MCF 10A (cell line): ENCODE measurements at places on chromosomes 4 and X.

GRCh38 chrX:17456526-17456925 is 81.5 kb downstream of the NHS start:
- no peak for DNase-seq

- DNase-seq, result peak; percentile 24
These were observed 338.1 kb upstream of the ZCCHC13 start for GRCh38 chrX:73965833-73966232.

GRCh38 chr4:171538601-171539100 is 274.6 kb upstream of the GALNTL6 start:
- peak; percentile 52 for DNase-seq

- no peak for DNase-seq
These were observed at the start of gene FAM133A for GRCh38 chrX:93673869-93674271. Gene FAM133A (plus strand): TSS chrX:93674206. CDS start chrX:93709420, 35,214 bp downstream.

GRCh38 chr4:38060829-38061431 is 100.7 kb downstream of the PTTG2 start:
- peak; percentile 12 for DNase-seq

GRCh38 chr4:2489841-2490552 is 21.1 kb downstream of the RNF4 start:
- DNase-seq, result peak; percentile 22

DNA sequence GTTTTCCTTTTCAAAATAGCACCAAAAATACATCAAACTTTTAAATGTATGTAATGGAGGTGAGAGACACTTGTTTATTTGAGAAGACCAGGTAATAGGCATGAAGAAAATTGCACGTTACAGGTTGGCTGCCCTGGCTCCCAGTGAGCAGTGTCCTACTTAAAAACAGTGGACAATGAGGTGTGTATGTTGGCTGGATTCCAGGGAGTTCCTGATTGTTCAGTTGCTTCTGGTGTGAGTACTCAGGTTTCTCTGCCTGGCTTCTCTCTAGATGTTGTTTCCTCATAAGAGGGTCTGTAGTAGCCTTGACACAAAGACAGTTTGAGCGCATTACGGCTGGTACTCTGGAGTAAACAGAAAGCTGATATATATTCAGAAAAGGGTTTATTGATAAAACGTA is 29.4 kb downstream of the SNX25 start:
- DNase-seq, result no peak

DNA sequence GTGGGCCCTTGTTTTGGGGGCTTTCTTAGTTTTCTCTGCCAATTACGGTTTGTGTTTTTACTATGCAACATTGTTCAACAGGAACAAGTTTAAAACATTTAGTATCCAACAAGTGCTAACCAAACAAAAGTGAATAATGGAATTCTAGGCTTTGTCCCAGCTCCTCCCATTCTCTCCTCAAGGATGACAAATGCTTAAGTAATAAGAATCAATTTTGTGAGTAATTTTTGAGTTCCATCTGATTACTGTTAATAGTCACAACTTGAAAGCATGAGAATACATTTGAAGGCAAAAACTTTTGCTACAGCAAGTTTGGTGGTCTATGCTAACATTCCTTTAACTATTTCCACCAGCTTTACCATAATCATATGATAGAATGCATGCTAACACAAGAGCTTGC is 78.1 kb upstream of the HPGD start:
- no peak for DNase-seq

DNA sequence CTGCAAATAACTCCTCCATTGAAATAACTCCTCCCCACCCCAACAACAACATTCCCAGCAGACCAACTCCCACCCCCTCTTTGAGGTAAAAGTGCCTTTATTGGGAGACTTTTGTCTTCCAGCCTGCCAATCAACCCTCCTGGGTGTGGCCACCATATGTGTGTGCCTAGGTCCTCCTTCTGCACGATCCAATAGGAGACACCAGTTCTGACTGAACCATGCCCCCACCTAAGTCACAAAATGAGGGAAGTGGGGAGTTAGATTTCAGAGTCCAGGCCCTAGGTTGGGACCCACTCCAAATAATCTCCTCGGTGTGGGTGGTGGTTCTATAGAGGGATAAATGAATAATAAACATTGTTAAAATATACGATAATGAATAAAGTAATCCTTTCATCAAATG is 3.0 kb downstream of the PLP2 start:
- peak; percentile 40 for DNase-seq

DNA sequence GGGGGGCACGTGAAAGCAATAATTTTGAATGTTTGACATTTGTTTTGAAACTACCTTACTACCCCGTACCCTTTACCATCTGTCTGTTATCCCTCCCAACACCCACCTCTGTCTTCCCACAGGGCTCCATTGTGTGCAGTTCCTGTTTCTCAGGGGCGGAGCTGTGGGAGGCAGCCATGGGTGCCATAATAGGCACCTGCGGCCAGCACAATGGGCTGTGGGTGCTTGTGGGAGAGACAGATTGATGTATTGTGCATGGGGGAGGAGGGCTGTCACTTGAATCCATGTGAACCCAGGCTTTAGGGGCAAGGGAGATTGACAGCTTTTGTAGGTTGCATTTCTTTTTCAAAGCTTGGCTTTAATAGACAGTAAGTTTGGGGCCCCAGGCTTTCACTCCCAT is 122.6 kb upstream of the CXorf66 start:
- no peak for DNase-seq

DNA sequence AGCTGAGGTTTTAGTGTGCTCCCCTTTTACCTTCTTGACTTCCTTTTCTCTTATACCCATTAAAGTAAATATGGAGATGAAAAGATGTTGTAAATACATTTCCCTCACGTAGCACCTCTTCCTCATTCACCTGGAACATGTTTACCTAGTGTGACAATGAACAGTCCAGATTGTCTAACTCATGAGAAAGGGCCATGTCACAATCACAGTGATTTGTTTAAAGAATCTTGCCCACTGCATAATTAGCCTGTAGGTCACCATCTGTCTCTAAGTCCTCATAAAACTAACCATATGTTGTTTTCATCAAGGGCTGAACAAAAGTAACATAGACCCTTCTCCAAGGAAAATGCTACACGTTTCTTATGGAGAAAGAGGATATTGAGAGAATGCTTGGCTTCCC is 85.7 kb downstream of the TSPAN5 start:
- DNase-seq, result no peak

- no peak for DNase-seq
These were observed 68.3 kb upstream of the TMEM150C start for GRCh38 chr4:82630079-82630478.

GRCh38 chrX:16204538-16204937 is 37.3 kb downstream of the MAGEB17 start:
- no peak for DNase-seq

GRCh38 chr4:30721185-30722091 is 1.3 kb downstream of the PCDH7 start:
- peak; percentile 34 for DNase-seq

GRCh38 chr4:139900964-139901376 is 235.4 kb downstream of the MGST2 start:
- peak; percentile 37 for DNase-seq

DNA sequence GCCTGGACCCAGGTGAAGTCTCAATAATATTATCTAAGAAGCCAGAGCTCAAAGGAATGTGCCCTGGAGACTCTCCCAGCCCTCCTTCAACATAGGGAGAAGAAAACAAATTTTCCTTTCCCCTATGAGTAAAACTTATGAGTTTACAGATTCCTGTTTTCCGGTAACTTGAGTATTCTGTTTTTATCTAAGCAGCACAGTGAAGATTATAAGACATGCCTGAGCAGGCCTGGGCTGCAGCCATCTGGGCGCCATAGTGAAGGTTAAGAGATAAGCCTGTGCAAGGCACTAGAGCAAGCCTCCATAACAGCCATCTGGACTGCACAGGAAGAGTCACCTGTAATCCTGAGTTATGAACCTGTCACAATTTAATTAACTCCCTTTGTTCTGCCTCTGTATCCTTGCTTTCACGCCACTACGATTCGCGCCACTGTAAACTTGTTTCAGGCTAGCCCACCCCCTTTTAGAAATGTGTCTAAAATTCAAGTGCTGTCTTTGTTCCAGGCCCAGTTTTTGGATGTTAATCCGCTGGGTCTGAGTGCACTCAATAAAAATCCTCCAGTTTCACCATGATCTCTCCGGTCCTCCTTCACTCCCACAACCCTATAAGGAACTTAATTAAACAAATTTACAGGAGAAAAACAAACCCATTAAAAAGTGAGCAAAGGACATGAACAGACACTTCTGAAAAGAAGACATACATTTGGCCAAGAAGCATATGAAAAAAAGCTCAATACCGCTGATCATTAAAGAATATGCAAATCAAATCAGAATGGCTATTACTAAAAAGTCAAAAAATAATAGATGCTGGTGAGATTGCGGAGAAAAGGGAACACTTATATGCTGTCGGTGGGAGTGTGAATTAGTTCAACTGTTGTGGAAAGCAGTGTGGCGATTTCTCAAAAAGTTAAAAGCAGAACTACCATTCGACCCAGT is 189.5 kb downstream of the APBB2 start:
- DNase-seq, result no peak

- no peak for DNase-seq
These were observed 1508.1 kb downstream of the TECRL start for GRCh38 chr4:62901101-62901500.

DNA sequence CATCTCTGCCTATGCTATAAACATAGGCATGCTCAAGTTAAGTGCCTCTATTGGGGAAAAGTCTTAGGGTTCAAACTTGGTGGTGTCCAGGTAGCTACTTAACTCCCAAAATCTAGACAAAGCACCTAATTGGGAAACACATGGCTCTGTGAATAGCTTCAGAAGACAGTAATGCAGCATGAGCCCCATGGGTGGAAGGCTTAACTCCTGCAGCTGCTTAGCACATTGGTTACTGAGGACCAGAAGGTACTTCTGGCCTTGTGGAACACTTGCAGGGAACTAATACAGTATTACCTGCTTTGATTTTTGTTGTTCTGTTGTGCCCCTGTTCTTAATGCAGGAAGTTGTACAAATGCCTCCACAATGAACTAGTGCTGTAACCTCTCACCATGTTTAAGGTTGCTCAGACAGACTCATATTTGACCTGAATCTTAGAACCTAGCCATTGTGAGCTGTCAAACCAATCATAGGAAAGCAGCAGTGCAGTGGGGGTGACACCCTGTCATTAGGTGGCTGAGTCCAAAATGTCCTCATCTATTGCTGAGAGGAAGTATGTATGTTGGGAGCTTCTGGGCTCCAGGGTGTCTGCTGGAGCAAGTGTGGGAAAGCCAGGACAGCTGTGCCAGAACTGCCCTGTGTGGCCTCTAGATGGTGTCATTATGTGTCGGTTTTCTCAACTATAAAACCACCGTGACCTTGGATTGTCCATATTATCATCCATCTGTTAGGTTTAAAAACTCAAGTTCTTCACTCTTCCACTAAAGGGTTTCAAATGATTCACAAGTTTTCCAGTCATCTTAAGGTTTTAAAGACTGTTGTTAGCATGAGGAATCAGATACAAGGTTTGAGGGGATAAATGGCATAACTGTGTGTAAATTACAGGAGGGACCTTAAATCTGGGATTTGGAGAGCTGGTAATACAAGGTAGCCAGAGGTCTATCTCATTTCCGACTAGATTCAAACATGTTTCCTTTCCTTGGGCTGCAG is 69.9 kb upstream of the WDR1 start:
- DNase-seq, result peak; percentile 23

GRCh38 chr4:59339631-59340030 is 1860.5 kb upstream of the ADGRL3 start:
- DNase-seq, result no peak

DNA sequence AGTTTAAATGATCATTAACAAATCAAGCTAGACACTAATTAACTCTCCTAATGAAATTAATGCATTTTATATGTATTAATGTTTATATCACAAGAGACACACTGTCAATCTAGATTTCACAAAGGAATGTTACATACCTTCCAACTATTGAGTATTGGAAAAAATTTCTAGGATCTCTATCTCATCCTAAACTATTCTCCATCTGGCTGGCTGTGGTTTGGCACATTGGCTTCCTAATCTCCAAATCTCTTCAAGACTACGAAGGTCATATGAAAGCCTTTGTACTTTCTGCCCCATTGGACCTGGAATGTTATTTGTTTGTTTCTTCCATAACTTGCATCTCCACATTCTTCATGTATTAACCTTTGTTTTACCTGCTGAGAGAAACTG is 1160.0 kb downstream of the ADGRL3 start:
- DNase-seq, result no peak

GRCh38 chr4:95155759-95156451 is 392.9 kb downstream of the UNC5C start:
- peak; percentile 59 for DNase-seq

- no peak for DNase-seq
These were observed 278.3 kb downstream of the PCDH18 start for GRCh38 chr4:137253949-137254348.

DNA sequence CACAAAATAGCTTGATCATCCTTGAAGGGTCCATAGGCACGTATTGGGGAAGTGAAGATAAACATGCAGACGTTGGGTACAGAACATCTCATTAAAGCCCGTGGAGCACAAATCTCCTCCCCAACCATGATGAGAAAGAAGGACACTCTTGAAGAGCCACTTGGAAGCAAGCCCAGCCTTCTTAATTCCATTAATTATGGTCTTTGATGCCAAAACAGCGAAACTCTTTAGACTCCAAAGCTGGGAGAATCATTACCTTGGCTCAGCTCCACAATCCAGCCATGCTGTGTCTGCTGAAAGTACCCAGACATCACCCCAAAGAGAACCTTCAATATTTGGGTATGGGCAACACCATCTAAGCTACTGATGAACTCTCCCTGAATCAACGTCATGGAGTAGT is 169.0 kb upstream of the MBNL3 start:
- DNase-seq, result no peak

DNA sequence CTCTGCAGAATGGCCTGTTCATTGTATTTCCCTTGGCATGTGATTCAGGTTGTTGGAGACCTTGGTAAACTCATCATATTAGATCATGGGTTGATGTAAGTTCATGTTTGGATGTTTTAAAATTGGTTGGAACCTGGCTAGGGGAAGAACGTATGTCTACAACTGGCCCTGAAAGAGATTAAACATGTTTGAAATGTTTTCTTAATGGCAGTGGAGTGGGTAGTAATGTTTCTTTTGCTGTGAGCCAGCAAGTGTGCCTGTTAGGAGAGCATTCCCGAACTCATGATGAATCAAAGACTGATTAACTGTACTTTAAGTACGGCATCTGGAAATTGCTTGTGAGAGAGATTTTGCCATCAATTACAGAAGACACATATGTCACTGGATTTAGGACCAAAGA is 44.5 kb upstream of the SLC4A4 start:
- no peak for DNase-seq

DNA sequence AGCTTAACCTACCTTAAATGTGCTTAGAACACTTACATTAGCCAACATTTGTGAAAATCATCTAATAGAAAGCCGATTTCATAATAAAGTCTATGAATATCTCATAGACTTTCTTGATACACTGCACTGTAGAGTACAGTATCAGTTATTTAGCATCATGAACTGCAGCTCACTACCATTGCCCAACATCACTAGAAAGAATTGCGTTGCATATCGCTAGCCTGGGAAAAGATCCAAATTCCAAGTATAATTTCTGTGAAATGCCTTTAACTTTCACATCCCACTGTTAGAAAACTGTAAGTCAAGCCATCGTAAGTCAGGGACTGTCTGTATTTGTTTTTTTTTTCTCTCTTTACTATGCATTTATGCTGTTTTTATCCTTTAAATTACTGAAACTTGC is 918.6 kb upstream of the PABPC4L start:
- no peak for DNase-seq

- DNase-seq, result no peak
These were observed 71.3 kb downstream of the EVC2 start for GRCh38 chr4:5636766-5637670.
